Activated CD8-positive, alpha-beta memory T cell treated with anti-CD3 and anti-CD28 coated beads for 1 hour (primary cell): ENCODE measurements at places on chromosomes 5 and 9.

DNA sequence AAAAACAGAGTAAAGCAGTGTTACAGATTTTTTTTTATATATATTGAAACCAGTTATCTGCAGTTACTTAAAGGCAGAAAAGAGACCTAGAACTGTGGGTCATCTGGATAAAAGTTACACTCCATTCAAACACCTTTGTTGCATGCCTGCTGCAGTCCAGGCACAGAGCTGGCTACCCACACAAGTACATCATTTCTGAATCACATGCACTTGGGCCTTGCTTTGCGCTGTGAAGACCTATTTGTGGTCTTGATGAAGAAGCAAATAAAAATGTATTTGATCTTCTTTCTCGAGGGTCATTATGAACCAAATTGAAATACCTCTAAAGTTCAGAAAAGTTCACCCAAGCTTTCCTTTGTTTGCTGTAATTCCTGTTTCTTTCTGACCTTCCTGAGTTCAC lies 503.0 kb upstream of the ZNF608 start:
- DNase-seq, result no peak

DNA sequence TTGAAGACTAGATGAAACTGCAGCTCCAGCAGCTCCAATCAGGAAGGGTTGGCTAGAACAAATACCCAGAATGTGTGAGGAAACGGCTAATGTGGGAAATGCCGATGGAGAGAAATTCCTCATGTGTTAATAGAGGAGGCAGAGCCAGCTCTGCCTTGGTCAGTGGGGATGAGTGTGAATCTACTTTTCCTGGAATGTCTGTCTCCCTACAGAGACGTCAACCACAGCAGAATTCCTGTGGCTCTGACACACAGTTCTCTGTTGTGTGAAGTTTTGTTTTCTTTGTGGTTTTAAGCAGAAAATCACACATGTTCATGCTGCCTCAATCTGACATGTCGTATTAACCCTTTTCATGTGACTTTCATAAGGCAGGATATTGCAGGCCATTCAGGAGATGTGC lies 476.6 kb upstream of the WWC1 start:
- DNase-seq, result no peak

DNA sequence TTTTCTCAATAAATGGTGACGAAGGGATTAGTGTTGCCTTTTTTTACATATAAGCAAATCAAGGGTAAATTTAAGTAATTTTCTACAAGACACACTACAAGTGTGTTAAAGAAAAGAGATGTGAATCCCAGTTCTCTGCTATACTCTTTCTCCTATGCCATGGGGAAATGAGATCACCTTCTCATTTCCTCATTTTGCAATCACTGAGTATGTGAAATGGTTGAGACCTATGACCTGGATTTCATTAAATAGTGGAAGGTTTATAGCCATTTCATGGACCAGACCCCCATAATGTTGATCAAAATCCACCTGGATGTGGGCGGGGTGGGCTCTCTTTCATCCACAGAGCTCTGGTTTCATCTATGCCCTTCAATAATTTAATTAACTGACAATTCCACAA lies 66.9 kb upstream of the SLIT3 start:
- DNase-seq, result no peak

- DNase-seq, result no peak
Observed at GRCh38 chr5:161271816-161272215, 274.7 kb downstream of the GABRB2 start.

GRCh38 chr9:84228130-84228720 lies 112.3 kb downstream of the SLC28A3 start:
- DNase-seq, result no peak

GRCh38 chr5:1311439-1312055 lies 16.7 kb upstream of the TERT start:
- no peak for DNase-seq

DNA sequence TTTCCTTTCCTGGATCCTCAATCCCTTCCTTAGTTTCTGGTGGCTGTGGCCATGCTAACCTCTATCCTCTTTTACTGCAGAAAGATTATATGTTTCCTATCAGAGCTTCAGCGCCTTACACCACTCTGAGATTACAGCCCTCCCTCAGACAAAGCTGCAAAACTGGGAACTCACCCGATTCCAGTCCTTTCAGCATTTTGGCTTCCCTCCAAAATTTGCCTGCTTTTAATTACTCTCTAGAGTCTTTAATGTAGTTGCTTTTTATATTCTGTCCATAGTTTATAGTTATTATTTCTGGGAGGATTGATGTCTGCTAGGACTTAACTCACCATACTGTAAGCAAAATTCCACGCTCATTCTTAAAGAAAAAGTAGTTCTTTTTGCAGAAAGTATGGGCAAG lies 110.2 kb downstream of the NSG2 start:
- DNase-seq, result no peak

DNA sequence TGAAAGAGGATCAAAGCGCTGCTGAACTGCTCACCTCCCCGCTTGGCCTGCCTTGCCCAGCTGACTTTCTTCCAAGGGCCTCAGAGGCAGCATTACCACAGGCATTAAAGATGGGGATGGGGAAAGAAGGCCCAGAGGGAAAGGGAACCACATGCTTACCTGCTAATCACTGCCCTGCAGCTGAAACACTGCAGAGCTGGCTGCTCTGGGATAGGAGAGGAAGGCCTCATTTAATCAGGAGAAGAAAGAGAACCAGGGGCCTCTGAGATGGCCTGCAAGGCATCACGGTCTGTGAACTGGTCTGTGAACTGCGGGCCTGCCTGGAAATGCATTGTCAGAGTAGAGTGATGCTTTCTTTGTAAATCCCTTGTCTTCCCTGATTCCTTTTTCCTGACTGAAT lies 44.8 kb downstream of the PTCD2 start:
- DNase-seq, result no peak

DNA sequence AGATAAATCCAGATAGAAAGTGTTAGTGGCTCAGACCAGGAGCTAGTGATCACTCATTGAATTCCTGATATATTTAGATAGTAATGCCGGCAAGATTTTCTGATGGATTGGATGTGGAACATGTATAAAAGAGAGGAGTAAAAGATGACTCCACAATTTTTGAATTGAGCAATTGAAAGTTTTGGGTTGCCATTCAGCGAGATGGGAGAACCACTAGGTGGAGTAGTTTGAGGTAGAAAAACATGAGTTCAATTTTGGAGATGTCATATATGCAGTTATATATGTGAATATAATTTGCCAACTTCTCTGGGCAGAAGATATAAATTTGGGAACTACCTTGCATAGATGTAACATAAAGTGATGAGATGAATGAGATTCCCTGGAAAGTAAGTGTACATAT lies 502.5 kb upstream of the SEMA6A start:
- no peak for DNase-seq

DNA sequence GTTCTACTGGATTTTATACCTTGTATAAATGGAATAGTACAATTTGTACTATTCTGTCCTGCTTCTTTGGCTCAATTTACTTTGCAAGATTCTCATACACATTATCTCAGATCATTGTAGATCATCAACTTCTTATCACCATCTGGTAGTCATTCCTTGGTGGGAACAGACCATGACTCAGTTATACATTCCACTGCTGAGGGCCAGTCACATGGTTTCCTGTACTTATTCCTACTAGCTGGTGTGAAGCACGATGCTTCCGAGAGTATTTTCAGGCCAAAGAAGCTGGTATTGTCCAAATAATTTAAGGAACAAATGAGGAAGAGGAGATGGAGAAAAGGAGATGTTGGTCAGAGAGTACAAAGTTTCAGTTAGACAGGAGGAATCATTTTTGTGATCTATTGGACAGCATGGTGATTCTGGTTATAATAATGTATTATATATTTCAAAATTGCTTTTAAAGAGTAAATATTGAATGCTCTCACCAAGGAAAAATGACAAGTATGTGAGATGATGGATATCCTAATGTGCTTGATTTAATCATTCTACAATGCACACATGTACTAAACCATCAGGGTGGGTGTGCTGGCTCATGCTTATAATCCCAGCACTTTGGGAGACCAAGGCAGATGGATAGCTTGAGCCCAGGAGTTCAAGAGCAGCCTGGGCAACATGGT lies 124.1 kb downstream of the SYK start:
- no peak for DNase-seq

- no peak for DNase-seq
Observed at GRCh38 chr5:174723315-174723978, 935 bp upstream of the MSX2 start.

DNA sequence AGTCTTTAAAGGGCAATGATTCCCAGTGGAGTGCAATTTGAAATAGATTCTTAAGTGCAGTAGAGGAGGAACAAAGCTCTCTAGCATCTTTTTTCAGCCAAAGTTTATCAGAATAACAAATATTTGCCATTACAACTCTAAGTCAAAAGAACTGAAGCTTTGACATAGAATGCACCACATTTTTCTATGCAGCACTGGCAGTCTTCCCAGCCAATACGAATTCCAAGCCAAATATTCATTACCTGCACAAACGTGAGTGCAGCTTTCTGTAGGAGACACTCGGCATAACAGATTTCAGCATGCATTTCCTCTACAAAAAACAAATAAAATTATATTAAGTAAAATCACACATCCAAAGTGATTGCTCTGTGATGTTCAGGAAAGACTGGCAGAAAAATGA lies 103.4 kb downstream of the TTC39B start:
- DNase-seq, result no peak

GRCh38 chr5:131974956-131975726 lies 29.7 kb upstream of the MEIKIN start:
- no peak for DNase-seq

GRCh38 chr5:52963636-52964035 lies 25.5 kb upstream of the ITGA2 start:
- DNase-seq, result no peak

DNA sequence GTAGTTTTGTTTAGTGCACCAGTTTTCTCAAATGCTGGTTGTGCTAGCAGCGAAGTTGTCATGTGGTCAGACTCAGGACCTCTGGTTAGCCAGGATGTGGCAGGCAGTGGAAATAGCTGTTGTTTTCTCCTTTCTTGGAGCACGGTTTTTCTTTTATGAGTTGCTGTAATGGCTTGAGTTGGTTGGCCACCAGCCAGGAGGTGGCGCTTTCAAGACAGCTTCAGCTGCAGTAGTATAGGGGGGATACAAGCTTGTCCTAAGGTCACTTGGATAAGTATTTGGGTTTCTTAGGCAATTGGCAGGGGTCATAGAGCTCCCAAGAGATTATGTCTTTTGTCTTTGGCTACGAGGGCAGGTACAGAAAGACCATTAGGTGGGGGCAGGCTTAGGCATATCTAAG lies 274.2 kb upstream of the TARS1 start:
- no peak for DNase-seq

- no peak for DNase-seq
Observed at GRCh38 chr5:135894276-135894675, 1.4 kb downstream of the IL9 start.

DNA sequence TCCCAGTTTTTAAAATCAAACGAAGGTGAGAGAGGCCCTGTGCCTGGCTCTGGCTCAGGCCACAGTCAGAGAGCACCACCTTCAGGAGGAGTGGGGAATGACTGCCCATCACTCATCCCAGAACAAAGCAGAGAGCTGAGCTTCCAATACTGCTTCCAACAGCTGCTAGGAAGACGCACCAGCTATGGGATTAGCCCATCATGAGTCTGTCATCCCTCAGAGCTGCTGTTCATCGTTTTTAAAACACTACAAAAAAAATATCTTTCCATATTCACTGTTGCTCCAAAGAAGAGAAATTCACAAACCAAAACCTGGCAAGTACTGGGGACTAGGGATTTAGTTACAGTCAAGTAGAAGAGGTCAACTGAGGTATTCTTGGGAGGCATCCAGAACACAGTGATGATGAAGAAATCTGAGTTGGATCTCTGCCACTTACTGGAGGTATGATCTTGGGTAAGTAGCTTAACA lies 102.4 kb downstream of the CDK5RAP2 start:
- DNase-seq, result no peak

- DNase-seq, result no peak
Observed at GRCh38 chr9:71878327-71879274, 32.4 kb downstream of the ABHD17B start.

GRCh38 chr5:56566374-56567249 lies 248.7 kb upstream of the MAP3K1 start:
- no peak for DNase-seq

- DNase-seq, result no peak
Observed at GRCh38 chr5:120657104-120657503, 193.0 kb downstream of the PRR16 start.

DNA sequence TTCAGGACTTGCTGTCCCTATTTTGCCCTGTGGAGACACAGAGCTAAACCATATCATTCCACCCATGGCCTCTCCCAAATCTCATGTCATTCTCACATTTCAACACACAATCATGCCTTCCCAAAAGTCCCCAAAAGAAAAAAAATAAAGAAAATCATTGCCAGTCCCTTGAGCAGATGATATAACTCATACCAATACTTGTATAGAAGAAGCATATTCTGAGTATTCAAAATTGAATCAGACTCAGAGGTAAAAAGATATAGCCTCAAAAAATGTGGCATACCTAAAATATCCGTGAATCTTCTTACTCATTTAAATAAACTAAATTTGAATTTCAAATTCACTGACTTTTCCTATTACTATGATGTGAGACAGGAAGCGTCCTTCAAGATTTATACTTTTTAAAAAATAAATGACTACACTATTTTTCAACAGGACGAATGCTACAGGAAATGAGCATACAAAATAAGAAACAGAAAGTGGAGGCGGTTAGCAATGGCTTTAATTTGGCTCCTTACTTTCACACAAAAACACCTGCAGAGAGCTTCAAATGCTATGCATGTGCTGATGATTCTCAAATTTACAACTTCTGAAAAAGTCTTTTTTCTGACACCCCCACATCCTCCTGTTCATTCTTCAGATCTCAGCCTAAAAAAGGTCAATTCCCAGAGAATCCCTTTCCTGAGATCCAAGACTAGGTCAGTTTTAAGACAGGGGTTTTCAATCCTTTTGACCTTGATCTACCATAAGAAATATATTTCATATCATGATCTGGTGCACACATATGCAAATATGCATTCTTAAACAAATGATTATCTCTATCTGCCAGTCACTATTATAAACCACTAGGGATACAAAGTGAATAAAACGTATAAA lies 39.6 kb upstream of the DMXL1 start:
- DNase-seq, result no peak

DNA sequence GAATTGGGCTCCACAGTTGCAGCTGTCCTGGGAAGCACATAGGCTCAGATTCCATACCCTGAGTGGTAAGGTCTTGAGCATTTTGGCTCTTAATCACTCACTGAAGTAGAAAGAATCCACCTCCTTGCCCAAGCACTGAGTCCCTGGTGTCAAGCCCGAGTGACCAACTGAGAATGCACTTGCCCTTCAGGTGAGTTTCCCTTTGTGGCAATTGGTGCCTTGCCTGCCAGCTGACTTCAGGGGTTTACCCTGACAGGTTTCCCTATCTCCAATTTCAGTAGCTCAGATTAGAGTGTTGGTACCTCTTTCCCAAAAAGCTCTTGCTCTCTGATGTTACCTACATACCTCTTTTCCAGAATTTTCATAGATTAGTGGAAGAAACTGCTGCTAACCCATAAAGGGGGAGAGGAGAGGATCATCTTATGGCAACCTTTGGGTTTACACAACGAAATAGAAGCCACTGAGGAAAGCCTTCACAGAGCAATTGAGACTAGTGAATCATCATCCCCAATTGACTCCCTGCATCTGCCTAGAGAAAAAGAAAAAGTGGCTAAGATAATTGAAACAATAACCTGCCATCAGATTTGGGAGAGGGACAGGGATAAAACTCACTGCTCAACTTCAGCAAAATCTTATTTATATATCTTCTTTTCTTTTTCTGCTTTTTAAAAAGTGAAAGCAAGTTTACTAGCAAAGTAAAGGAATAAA lies 48.6 kb downstream of the CCL28 start:
- DNase-seq, result no peak
